ENCODE measurements at places on chromosomes 12 and 14.

GRCh38 chr14:64394423-64394822 lies 6.3 kb downstream of the MTHFD1 start:
- peak overlapping the region; percentile 19 for H3K27ac ChIP-seq
- peaks cover 76% of the 10 kb centered on the region for H3K36me3 ChIP-seq
- no peaks in the 10 kb centered on the region for H3K27me3 ChIP-seq
- H3K4me1 ChIP-seq: peaks cover 51% of the 10 kb centered on the region
- DNase-seq: no peak

DNA sequence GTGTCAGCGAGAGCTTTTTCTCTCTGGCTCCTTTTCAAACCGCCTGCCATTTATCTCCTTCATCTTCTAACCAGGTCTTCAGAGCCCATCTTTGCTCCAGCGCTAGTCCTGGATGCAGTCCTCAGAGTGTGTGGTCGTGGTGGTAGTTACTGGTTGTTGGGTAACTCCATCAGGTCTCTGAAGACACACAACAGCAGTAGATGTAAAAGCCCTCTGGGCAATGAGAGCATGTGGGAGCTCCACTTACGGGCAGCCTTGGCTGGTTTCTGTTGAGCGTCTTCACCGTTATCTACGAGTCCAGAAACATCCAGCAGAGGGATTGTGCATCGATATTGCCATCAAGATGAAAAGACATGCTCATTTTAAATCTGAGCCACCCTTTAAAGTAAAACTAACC lies 61.2 kb downstream of the FBXL14 start:
- peaks cover 37% of the 10 kb centered on the region for H3K4me1 ChIP-seq
- no peak overlapping the region for H3K27ac ChIP-seq
- H3K4me3 ChIP-seq: peak overlapping the region; percentile 64
- peaks cover 75% of the 10 kb centered on the region for H3K27me3 ChIP-seq
- peak; percentile 52 for DNase-seq

- DNase-seq: no peak
- H3K4me3 ChIP-seq: no peak overlapping the region
- H3K4me1 ChIP-seq: peaks cover 45% of the 10 kb centered on the region
These were observed 168.9 kb downstream of the VRK1 start for GRCh38 chr14:96965885-96966595.

DNA sequence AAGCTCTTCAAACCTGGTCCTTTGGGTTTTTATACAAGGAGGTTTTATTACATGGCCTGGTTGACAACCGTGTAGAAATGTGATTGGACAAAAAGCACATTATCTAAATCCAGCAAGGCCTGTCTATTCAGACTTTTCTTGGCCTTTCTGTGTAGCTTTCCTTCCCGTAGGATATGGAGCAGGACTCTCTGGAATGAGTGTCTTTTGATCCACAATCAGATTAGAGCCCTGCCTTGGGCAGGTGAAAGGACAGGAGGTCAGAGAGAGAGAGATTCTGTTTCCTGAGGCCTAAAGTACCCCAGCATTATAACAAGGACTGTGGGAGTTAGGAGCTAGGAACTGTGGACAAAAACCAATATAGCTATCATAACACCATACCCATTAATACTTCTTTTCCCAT lies 375.5 kb upstream of the RGS6 start:
- H3K4me1 ChIP-seq: peaks cover 73% of the 10 kb centered on the region
- peaks cover 19% of the 10 kb centered on the region for H3K36me3 ChIP-seq
- H3K27me3 ChIP-seq: no peaks in the 10 kb centered on the region
- peak overlapping the region; percentile 99 for H3K27ac ChIP-seq
- DNase-seq: no peak
- no peak overlapping the region for H3K4me3 ChIP-seq

DNA sequence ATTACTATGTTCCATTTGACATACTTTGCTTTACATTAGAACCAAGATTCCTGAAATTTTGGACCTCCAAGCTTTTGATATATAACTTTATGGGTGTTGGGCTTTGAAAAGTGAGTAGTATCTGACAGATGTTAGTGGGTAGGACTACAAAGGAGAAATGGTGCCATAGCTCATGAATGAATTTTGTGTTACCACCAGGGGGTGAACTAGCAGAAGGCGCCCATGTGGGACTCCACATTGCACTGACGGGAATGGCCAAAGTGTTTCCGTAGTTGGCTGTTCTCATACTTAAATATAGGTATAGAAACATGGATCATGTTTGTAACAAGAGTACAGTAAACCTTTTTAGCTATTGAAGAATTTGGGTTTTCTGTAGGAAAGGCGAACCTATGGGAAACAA lies 337.5 kb downstream of the FLRT2 start:
- no peaks in the 10 kb centered on the region for H3K36me3 ChIP-seq
- H3K4me1 ChIP-seq: no peaks in the 10 kb centered on the region
- H3K27ac ChIP-seq: no peak overlapping the region

DNA sequence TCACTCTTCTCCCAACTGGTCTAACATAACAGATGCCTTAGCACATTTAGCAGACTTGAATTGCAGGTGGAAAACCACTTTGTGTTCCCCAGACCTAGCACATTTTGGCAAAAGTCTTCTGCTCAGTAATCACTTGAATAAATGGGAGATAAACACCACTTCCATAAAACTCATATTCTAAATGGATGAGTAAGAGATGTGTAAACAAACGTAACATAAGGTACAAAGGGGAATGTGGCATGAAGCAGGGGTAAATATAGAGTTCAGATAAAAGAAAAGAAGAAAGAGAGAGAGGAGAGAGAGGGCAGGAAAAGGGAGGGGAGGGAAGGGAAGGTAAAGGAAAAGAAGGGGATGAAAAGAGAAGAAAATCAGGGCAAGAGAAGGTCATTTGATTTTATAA lies 17.0 kb upstream of the KERA start:
- no peak overlapping the region for H3K4me3 ChIP-seq
- no peaks in the 10 kb centered on the region for H3K36me3 ChIP-seq
- H3K27me3 ChIP-seq: no peaks in the 10 kb centered on the region
- DNase-seq: no peak

GRCh38 chr12:116443821-116444589 lies 115.2 kb upstream of the MAP1LC3B2 start:
- peak; percentile 30 for DNase-seq
- H3K27me3 ChIP-seq: no peaks in the 10 kb centered on the region
- H3K27ac ChIP-seq: peak overlapping the region; percentile 37
- no peak overlapping the region for H3K4me3 ChIP-seq
- H3K4me1 ChIP-seq: peaks cover 9% of the 10 kb centered on the region
- no peaks in the 10 kb centered on the region for H3K36me3 ChIP-seq

Data from activated T-cell treated with anti-CD3 and anti-CD28 coated beads, Interleukin-2, amount 50 U/mL, for 24 hours (primary cell).